ENCODE measurements at places on chromosomes 2 and 18.

GRCh38 chr2:211453311-211453887 lies 897.0 kb downstream of the CPS1 start:
- DNase-seq: no peak

DNA sequence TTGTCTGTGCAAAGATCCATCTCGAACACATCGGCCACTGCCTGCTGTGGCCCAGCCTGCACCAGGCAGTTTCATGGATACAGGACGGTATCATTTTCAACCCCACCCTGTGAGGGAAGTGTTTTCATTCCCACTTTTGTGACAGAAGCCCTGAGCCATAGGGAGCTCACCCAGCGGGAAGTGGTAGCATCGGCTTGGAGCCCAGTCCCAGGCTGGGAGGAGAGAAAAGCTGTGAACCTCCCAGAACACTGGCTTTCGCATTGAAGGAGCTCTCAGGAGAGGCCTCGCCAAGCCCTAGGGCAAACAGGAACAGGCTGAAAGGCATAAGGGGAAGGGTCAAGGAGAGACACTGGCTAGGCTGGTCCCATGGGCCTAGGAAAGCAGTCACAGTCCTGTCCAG lies 166.1 kb downstream of the TFCP2L1 start:
- DNase-seq: no peak

GRCh38 chr2:165618806-165619205 lies 149.3 kb downstream of the CSRNP3 start:
- no peak for DNase-seq

- DNase-seq: no peak
Observed at GRCh38 chr2:232871418-232871834, 1.4 kb downstream of the SNORC start.

- no peak for DNase-seq
Observed at GRCh38 chr2:6993229-6993640, 76.0 kb downstream of the RNF144A start.
